ENCODE measurements at places on chromosomes 12 and 14.

DNA sequence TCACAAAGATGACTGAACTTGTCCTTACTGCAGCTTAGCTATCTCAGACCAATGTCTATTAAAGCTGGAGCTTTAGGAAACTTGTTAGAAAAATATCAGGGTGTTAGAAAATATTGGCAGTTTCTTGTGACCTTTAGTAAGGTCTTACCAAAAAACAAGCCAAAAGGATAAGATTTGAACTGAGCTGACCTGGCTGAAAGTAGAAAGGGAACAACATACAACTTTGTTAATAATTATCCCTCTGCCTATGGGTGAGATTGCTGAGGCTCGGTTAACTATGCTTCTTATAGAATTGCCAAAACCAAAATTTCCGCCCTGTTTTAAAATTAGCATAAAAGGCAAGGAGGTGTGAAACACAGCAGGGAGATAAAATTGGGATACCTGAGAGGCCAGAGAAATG is 73.8 kb downstream of the DHRS2 start:
- no peak for DNase-seq

DNA sequence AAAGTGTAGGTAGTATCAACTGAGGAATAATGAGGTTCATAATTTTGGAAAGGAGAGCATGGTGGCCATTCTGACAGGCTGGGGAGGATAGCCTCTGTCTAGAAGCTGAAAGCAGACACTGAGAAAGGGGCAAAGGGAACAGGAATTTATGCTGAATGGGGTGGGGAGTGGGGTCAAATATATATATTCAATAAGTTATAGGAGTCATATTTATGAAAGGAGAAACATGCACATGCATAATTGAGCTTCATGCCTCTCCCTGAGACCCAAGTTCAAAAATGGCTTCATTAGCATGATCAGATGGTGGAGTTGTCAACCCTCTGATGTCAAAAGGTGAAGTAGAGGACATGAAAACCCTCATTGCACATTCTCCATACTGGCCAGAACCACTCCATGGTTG is 33.9 kb upstream of the ARID2 start:
- DNase-seq: no peak

DNA sequence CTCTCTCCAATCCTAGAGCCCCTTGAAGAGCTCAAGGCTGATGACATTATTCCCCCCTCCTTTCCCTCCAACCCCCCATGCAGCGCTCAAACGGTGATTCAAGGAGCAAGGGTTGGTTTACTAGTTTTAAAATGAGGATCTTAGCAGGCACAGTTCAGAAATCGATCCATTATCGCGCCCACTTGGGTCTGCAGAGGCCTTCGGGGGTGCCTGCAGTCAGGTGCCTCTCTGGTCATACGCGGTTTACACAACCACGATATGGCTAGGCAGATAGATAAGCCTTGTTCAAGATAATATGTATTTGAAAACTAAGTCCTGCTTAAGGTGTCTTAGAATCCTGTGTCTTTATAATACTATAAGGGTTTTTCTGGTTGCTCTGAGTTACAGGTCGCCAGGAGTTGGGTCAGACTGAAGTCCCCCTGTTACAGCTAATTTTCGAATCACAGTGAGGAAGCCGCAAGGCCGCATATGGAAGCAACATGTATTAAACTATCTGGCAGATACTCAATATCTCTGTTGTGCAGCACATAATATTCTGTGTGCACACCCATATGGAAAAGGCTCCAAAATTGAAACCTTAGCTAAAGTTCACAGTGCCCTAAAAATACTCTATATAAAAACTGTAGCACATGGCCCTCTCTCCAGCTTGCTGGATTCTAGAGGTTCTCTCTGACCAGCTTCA is 10.0 kb downstream of the BHLHE41 start:
- no peak for DNase-seq

- no peak for DNase-seq
Observed at GRCh38 chr14:96690713-96691383, 106.3 kb upstream of the VRK1 start.

DNA sequence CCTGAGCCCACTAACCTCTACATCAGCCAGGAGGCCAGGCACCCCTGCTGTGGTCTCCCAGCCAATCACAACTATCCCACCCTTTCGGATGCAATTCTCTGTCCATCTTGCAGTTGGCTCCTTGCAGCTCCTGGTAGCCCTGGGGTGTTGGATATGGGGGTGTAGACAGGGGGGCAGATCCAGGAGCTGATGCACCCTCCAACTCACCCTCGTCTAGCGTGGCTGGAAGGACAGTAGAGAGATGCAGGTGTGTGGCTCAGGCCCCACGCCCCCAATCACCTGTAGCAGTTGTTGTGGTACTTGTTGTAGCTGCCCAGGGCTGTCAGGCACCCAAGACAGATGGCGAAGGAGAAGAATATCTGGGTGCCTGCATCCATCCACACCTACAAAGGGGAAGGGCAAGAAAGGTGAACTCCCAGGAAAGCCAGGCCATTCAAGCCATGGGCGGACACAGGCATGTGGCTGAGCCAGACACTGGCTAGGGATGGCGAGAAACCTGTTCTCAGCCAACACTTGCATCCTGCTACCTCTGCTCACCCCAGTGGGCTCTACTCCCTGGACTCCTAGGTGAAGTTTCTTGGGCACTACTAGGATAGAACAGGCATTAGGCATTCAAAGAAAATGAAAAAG is 13.4 kb upstream of the SLC6A12 start:
- DNase-seq: no peak

DNA sequence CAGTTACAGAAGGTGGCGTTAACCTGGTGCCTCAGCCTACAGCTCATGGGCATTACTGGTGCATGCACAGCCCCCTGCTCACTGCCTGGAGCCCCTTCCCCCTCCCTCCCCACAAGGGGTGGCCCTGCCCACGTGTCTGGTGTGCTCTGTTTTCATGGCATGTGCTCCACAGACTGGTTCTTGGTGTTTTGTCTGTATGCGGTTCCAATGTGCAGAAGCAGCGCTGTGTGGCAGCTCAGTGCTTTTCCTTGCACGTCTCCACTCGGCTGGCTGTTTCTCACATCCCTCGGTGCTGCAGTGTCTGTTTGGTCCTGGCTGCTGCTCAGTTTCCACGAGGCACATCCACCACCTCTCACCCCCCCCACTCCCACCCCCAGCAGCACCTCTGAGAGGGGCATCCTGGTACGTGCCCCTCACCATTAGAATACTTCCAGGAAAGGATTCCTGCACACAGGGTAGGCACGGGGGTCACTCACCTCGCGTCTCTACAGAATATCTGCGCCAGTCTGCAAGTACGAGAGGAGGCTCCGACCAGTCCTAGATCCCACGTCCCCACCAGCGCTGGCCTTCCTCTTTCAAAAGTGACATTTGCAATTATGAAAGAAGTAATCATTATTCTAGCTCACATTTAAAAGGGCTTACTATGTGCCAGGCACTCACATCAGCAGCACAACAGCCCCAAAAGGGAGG is 27.1 kb downstream of the DIO3 start:
- DNase-seq: no peak

DNA sequence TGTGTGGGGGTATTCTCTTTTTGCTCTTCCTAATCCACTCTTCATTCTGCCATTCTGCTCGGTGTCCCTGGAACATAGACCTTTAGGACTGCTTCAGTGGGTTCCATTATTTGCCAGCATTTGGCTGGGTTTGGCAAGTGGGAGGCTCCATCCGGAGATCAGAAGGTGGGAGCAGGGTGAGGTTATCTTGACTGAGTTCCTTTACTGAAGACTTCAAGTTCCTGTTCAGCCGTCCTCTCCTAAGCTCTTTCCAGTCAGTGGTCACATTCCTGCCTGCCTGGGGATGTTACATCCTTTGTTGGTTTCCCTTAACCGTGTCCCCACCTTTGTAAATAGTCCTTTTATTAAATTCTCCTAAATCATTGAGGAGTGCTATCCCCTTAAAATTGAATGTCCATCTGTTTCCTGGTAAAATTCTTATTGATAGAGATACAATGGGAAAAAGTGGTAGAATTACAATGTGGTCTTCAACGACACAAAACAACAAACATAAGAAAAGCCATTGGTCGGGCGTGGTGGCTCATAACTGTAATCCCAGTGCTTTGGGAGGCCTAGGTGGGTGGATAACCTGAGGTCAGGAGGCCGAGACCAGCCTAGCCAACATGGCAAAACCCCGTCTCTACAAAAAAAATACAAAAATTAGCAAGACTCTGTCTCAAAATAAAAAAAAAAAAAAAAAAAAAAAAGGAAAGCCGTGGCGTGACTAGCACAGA is 5.0 kb upstream of the MIA2 start:
- no peak for DNase-seq

DNA sequence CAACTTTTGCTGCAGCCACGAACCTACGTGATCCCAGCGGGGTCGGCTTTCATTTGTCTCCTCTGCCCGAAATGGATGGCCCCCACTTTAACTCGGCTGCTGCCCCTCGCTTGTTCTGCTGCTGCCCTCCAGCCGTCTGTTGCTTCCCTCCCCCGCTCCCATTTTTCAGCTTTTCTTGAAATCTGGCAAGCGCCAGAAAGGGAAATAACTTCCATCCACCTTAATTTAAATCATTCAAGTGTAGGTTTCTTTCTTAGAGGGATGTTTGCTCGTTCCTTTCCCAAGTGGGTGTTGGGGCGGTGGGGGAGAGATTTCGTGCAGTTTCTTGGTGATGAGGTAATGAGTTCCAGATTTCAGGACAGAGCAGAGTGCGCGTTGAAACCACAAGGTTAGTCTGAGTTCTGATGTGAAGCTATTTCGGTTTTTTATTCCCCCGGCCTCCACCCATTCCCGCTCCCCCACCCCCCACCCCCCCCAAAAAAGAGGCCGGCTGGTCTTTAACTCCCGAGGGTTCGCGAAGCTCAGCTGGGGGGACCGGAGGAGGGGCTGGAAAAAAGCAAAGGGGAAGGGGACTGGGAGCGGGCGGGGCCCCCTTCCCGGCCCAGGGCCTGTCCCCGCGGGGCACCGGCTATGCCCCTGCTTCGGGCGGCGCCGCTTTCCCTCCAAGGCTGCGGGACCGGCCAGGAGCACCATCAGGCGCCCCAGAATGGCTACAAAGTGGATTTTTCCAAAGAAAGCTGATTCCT is 2.2 kb upstream of the ZFP36L1 start:
- DNase-seq: peak; percentile 66

DNA sequence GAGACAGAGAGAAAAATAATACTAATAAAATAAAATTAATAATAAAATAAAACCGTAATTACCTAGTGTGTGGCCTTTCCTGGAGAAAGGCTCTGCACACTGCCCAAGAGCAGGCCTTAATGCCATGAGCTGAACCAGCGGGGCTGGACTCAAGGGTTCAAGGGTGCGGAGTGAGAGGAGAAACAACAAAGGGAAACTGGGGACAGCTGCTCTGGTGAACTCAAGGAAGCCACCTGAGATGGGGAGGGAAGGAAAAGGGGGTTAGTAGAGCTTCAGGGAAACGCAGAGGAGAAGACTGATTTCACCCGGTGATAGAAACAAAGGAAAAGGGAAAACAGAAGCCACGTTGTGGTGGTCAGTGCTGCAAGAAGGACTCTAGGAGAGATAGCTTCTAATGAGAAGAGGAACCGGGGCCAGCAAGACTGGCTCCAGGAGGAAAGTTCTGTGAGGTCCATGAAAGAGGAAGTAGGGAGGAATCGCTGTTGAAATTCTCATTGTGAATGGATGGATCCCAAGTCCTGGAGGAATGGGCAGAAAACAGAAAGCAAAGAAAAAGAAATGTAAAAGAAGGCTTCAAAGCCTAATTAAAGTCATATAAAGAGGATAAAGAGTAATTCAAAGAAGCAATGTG is 48.3 kb upstream of the BCL2L14 start:
- DNase-seq: no peak
